ENCODE measurements at places on chromosomes 2 and 18. TPM values are rescaled to one million over a fixed set of nuclear protein-coding genes. Genes with fewer than 3 reads are reported as not detected.

- DNase-seq = no peak
Observed at GRCh38 chr2:52082646-52083045, 1050.7 kb upstream of the NRXN1 start.

DNA sequence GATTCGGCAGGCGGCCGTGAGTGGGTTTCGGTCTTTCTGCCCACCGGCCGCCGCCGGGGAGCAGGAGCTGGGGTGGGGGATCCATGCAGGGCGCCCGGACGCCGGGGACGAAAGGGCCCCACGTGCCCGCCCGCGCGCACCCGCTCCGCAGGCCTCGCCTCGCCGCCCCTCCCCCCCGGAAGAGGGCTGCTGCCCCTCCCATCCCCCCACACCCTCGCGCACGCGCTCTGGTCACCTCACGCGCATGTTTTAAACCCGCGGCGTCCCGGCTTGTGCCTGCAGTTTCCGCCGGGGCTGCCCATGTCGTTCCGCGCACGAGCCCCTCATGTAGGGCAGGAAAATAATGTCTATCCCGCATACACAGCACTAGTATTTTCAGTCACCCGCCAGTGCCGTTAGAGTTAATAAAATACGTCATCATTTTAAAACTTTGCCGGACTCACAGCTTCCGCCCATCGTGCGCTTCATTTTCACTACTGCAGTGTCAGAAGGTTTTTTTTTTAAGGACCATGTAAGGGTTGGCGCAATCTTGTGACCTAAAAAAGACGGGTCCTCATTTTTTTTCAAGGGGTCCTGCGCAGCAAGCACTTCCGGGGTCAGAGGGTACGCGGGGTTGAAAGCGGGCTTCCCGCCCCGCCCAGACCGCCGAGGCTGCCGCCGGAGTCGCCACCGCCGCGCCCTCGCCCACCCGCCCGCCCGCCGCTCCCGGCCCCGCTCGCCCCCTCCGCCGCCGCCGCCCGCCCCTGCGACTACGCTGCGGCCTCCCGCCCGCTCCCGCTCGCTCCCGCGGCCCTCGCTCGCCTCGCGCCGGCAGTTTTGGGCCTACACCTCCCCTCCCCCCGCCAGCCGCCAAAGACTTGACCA, at the start of gene PCBP1:
TSS of gene PCBP1 (plus strand) at position 640 of the 864 bp plus-strand sequence. CDS start 267 bp downstream, outside the sequence.
- DNase-seq = peak; percentile 98

Gene ATF2
- 35.2 TPM for total RNA-seq

Gene AQP4
- 0.43 TPM for total RNA-seq
